Activated T-helper 1 cell treated with anti-CD3 and anti-CD28 coated beads, Interleukin-2, amount 50 U/mL, for 16 hours (primary cell): ENCODE measurements at places on chromosomes 1 and 21.

DNA sequence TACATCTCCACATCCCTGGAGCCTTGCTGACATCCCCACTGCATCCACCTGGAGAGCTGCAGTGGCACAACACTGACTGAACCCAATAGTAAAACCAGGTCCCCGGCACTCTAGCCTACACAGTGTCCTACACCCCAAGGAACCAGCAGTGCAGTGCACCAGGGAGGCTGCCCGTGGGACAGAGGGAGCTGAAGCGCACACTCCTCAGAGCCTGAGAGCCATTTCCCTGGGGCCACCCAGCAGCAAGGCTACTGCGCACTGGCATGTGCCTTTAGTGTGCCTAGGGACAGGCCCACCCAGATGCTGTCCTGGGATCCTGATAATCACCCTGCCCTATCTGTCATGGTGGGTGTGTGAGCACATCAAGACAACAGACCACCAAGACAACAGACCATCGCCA, 31.9 kb downstream of the NSL1 start:
- no peak for DNase-seq

GRCh38 chr1:8463144-8463927, 145.4 kb downstream of the SLC45A1 start:
- no peak for DNase-seq

DNA sequence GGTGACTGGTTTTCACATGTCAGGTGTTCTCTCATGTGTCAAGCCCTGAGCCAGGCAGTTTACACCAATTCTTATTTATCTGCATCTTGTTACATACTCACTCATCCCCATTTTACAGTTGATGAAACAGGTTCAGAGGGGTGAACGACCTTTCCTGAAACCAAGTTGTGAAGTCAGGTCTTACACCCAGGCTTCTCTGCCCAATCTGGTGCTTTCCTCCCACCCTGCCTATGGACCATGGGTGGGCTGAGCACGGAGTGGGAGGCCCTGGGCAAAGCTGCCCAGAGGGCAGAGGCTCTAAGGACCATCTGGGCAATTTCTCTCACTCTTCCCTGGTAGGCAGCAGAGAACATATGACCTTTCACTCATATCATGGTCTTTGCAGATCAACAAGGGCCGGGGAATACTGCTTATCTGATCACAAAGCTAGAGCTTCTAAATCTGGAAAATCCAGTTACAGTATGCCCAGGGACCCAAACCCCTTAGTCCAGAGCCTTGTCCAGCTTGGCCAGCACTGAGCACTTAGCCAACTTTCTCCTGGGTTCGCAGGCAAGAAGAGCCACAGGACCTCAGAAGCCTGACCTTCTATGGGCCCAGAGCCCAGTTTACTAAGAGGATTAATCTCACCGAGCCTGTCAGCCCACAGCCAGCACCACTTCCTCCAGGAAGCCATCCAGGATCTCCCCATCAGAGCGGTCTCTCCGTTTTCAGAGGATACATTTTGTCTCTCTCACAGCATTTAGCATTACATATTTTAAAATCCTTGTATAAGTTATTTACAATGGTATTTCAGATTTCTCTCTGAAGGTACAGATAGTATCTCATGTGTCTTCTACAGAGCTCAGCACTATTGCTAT, 16.0 kb upstream of the TTC39A start:
- DNase-seq, result no peak

DNA sequence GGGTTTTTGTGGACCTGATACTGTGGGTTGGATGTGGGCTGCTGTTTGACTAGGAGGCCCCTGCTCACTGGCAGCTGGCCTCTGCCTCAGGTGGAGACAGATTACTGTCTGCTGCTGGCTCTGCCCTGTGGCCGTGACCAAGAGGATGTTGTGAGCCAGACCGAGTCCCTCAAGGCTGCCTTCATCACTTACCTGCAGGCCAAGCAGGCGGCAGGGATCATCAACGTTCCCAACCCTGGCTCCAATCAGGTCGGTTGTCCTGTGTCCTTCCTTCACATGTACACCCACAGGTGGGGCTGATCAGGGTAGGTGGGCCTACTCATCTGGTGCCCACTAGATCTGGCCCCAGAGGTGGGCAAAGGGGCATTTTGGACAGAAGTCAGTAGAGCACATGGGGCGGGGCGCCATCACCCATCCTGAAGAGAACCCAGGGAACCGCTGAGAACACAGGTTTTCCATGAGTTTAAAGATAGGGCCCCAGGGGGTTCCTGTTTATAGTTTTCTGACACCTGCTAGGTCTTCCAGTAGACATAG, 37.2 kb downstream of the ZBTB17 start:
- no peak for DNase-seq
